Stimulated activated CD8-positive, alpha-beta memory T cell treated with anti-CD3 and anti-CD28 coated beads, Interleukin-2, amount 100 ng/mL, for 48 hours (primary cell): ENCODE measurements at places on chromosomes 4 and X.

GRCh38 chr4:42871671-42872290, 20.7 kb upstream of the GRXCR1 start:
- no peak for DNase-seq

- no peak for DNase-seq
Observed at GRCh38 chrX:81120258-81120935, 81.3 kb downstream of the HMGN5 start.

DNA sequence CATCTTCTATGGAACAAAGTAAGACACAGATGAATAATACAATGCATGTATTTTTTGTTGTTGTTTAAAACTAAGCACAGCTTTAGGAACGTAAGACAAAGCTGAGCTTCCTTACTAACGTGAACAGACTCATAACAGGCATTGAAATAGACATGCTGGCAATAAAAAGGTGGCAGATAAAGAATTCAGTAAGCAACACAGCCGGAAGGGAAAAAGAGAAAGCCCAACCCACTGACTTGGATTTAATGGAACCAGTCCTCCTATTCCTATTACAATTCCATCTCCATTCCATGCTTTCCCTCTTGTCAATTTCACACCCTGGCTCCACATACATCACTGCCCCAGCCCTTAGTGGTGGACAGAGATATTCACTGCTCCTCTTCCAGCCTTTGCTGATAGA, 182.1 kb downstream of the NSUN7 start:
- no peak for DNase-seq

- no peak for DNase-seq
Observed at GRCh38 chrX:119728487-119728886, 29.9 kb upstream of the SOWAHD start.

- DNase-seq, result no peak
Observed at GRCh38 chr4:187656959-187657358, 338.6 kb upstream of the ZFP42 start.

DNA sequence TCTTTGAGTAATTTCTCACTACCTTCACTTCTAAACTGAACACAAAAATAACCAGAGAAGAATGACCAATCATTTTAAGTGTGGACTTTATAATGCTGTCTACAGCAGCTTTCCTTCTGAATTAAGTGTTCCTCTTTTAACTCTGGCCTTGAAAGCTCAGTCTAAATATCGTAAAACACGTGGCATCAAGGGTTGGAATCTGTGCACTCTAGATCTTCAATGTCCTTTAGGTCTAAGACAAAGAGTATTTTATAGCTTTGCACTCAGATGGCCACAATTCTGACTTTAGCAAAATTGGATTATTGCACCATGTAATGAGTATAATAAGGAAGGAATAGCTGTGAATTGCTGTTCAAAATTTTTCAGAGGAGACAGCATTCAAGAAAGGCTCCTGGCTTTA, 197.1 kb upstream of the UGT8 start:
- no peak for DNase-seq

DNA sequence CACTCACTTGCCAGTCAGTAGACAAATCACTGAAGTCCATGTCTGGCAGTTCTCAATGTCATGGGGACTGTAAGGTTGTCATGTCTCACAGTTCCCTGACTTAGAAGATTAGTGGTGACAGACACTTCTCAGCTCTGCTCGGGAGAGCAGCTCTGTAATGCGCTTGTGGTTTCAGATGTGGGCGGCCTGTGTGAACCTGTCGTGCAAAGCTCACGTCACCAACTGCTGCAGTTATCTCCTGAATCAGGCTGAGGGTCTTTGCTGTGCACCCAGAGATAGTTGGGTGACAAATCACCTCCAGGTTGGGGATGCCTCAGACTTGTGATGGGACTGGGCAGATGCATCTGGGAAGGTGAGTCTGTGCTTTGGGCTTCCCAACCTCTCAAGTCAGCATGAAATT, at the start of gene IL9R:
Gene IL9R, plus strand, starts transcription at position 261 of the 400 bp plus-strand sequence. Its CDS starts 64 bp downstream, at position 325.
- DNase-seq, result peak; percentile 37

- no peak for DNase-seq
Observed at GRCh38 chrX:150257353-150258175, 105.6 kb upstream of the MAMLD1 start.

DNA sequence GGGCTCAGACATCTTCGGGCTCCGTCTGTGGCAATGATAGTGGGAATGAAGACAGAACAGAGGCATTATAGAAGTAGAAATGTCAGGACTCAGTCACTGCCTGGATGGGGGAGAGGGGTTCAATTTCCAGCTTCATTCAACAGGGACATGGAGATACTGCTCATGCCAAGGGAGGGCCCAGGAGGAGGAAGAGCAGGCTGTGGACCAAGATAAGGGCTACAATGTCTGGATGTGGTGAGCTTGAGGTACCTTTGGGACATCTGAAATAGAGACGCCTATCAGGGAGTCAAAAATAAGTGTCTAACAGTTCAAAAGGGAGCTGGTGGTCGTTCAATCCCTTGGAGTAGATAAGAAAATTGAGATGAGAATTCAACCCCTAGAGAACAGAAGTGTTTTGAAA, 34.5 kb downstream of the ELF4 start:
- no peak for DNase-seq

- no peak for DNase-seq
Observed at GRCh38 chr4:120653804-120654573, 268.5 kb downstream of the PRDM5 start.

- peak; percentile 50 for DNase-seq
Observed at GRCh38 chr4:108030332-108030731, 40.6 kb downstream of the HADH start.

DNA sequence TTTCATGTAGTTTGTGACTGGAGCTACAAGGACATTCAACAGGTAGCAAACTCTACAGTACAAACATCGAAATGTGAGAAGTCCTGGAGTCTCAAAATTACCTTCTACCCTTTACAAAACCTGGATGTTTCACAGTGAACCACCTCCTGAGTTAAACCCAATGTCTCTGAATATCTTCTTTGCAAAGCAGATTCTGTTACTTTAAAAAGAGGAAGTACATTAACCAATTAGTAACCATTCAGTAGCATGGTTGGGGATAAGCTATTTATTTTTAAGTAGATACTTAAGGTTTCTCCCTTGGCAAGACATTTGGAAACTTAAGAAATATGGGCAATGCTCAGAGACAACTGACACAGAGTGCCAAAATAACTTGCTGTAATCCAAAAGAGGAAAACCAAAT, 371.9 kb upstream of the NWD2 start:
- no peak for DNase-seq

GRCh38 chr4:79906303-79906702, 166.7 kb downstream of the ANTXR2 start:
- no peak for DNase-seq

- DNase-seq, result no peak
Observed at GRCh38 chr4:65021149-65021548, 611.9 kb upstream of the TECRL start.

- no peak for DNase-seq
Observed at GRCh38 chr4:159349332-159349731, 246.5 kb downstream of the RAPGEF2 start.

DNA sequence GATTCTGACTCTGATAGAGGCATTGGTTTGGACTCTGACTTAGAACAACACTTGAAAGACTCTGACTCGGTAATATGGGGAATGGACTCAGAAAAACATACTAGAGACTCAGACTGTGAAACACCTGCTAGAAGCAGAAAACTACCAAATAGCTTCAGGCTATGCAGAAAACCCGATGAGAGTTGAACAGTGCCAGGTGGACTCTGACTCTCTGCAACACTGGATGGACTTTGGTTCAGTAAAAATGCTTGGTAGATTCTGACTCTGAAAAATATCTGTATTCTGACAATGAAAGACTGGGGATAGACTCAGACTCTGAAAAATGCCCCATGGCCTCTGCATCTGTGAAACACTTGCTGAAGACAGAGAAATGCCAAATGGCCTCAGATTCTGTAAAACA, 215.1 kb upstream of the HDX start:
- no peak for DNase-seq

GRCh38 chrX:153582896-153583295, 16.0 kb downstream of the CCNQ start:
- peak; percentile 38 for DNase-seq

GRCh38 chr4:97866821-97867556, 276.3 kb downstream of the STPG2 start:
- no peak for DNase-seq
